ENCODE measurements at places on chromosomes 16 and 17.

- no peak for DNase-seq
Observed at GRCh38 chr17:55433029-55433628, 11.5 kb upstream of the MMD start.

DNA sequence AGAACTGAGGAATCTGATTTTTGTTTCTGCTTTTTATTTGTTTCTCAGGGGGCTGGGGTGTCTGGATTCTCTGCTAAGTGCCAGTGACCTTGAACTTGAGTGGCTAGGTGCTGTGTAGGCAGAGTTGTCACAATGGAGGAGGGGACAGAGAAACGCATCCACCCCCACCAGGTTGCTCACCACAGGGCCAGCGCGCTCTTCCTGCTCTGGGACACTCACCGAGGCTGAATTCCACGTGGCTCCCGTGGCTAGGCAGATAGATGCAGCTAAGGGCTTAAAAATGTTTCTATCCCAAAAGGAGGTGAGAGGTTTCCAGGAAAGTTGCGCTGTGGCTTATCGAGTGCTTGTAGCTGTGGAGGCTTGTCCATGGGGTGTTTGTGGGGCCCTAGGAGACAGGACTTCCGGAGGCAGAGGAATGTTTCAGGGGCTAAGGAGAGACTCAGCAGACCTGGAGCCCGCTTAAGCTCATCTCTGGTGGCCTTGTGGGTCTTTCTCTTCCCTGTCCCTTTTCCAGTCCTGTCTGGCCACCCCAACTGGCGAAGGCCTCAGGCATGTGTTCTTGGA, 36.8 kb downstream of the ADCY7 start:
- no peak for DNase-seq

GRCh38 chr17:58052945-58053715, 30.1 kb upstream of the DYNLL2 start:
- no peak for DNase-seq

- DNase-seq: no peak
Observed at GRCh38 chr17:48544349-48545021, 424 bp downstream of the HOXB2 start.

DNA sequence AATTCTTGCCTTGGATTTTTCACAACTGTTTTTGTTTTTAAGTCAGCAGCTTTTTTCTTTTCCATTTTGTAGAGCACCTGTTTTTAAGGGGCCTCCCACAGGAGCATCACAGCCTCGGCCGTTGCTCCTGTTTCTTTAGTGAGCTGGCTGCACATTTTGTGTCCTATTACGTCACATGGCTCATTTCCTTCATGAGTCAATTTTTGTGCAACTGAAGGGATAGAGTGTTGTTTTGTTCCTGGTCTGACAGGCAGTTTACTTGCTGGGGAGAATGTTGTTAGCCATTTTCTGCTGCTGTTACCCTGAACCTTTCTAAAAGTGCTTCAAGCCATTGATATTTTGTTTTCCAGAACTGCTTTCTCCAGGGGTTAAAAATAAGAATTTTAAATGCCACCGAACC, 45.0 kb upstream of the CRISPLD2 start:
- no peak for DNase-seq

DNA sequence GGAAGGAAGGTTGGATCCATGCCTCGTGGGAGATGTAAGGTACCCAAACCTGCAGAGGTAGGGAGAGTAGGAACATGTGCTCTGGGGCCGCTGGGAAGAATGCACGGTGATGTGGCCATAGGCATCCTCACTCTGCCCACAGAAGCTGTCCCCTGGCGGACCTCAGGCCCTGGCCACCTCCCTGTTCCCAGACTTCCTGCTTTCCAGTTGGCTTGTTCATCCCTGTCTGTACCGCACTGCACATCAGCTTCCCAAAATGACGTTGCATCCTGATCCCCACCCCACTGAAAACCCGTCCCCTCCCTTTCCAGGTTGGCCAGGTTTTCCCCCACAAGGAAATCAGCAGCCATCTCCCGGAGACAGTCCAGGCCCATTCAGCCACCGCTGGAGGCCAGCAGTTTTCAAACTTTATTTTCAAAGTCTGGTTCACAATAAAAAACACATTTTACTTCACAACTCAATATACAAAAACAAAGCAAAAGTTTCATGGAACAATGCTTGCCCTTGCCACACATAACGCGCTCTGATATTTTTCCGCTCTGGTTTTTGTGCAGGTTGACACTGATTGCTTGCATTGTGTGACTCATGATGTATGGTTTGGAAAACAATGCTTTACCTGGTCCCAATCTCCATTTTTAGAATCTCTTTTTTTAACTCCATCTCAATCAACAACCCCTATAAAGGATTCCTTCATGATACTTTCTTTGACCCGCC, 143.0 kb downstream of the GAS7 start:
- DNase-seq: no peak

DNA sequence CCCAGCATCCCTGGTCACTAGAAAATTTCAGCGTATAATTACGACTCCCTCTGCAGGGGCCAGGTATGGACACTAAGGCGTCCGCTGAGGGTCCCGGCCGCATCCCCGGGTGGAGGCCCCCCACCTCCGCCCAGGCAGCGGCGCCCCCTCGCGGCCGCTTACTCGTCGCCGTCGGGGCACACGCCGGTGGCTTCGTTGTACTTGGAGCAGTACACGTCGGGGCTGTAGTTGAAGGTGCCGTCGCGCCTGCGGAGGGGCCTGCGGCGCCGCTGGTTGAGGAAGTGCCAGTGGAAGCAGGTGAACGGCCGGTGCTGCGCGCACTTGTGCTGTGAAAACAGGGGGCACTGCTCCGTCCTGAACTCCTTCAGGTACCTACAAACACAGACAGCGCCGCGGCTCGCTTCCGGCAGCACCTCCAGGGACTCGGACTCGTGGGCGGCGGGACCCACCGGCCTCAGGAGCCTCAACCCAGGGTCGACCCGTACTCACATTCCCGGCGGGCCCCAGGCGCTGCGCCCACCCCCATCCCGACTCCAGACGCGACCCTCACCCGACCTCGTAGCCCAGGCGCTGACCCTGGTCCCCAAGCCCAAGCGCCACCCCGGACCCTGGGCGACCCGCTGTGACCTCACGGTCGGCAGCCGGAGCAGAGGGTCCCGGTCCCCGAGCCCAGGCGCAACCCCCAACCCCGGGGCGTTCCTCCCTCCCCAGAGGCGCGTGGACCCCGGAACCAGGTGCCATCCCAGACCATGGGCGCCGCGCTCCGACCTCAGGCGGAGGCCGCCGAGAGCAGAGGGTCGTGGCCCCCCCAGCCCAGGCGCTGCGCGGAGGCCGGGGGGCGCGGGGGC, 596 bp downstream of the UNKL start:
- DNase-seq: peak; percentile 13

DNA sequence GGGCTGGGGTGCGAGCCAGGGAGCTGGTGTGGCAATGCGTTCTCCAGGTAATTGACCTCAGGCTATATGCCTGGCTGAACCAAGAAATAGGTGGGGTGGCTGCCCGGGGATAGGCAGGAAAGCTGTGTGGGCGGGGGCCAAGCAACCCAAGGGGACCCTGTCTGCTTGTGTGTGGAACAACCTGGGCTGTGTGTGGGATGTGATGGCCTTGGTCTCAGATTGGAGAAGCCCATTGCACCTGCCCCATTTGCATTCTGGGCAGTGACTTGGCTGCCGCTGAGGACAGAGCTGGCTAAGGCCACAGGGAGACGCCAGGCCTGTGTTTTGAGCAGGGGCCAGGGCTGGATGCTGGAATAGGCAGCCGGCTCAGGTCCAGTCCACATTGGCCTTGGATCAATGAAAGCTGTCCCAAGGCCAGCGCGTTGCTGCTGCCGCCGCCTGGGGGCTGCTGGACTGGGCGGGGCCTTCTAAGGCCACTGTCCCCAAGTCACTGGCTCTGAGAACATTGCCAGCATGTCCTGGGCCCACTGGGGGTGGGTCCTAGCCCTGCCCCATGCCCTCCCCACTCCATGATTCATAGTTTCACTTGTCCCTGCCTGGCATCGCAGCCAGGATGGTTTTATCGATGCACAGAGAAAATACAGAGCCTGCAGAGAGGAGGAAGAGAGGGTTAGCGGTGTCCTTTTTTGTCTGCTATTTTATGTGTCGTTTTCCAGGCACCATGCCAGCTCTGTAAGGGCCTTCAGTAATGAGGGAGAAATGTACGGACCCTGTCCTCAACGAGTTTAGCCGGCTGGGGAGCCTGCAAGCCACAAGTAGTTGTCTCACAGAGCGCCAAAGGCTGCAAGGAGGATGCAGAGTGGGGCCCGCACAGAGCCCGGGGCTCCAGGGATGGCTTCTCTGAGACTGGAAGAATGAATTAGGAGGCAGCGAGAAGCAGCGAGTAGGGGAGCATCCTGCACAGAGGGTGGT, 43.9 kb downstream of the NKD1 start:
- peak; percentile 81 for DNase-seq

DNA sequence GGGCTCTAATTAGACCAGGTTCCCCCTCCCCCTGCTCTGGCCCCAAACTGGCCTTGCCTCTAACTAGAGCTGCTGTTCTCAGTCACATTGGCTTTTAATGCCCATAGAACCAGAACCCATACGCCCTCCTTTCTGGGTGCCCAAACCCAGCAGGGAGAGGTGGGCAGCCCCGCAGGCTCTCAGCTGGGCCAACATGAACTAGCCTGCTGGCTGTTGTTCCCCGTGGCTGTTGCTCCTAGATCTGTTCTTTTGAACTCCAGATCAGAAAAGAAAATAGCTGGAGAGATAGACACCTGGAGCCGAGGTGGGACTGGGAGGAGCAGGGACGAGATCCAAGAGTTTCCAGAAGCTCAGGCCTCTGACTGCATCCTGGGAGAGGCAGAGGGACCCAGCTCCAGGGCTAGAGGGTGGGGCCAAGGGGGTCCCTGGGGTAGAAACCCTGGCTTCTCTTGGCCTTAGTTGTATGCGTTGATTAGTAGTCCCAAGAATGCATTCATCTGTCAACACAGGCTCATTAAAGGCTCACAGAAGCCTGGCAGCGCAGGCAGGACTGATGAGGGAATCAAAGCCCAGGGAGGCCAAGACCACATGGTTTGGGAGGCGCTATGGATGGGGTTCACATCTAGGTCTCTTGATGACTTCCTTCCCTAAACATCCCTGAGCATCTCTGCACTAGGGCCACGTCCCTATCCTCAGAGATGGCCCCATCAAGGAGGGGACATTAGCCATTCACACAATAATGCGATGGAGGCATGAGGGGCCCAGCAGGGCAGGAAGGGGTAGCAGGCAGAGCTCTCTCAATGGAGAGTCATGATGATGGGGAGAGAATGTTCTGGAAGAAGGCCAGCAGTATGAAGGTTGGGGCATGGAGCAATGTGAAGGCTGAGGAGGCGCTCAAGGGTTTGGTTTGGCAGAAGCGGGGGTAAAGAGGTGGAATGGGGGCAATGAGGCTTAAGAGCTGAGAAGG, 1.3 kb upstream of the CPSF4L start:
- no peak for DNase-seq

DNA sequence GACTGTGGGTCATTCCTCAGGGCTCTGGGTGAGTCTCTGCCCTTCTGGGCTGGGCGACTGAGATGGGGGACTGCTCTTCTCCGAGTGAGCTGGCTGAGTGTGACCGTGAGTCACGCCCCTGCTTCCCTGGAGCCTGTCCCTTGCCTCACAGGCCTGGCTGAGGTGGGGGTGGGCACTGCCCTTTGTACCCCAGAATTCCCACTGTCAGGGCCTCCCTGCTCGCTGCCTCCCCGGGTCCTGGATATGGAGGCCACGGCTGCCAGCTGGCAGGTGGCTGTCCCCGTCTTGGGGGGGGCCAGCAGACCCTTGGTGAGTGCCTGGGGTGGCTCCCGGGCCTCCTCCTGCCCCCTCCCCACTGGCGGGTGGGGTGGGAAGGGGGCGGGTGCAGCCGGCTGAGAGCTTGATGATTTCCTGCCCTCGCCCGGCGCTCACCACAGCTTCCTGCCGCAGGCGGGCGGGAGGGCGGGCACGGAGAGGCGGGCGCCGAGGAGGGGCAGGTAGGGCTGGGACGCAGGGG, at the start of gene LAT:
Gene LAT, plus strand, starts transcription at position 434 of the 517 bp plus-strand sequence. CDS start 366 bp downstream, outside the sequence.
- DNase-seq: no peak

DNA sequence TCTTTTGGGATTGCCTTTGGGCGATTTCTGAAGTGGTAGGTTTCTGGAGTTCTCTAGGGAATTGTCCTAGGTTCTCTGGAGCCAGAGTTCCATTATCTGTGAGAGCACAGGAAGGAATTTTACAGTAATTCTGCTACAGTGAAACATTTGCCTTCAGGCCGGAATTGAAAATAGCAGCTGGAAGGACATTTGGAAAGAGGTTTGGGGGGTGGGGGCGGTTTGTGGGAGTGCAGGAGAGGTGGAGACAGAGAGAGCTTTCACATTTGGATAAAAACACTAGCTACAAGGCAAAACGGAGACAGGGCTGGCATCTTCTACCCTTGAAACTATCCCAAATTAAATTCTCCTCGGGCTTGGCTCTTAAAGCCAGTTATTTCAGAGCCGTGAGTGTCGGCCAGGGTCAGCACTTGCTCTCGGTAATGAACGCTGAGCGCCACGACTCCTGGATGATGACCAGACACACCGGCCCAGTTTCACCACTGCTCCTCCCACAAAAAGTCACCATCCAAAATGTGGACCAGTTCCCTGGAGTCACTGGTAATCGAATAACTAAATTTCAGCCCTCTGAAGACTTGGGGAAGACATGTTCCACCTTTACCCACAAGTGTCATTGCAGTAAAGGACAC, 67.7 kb upstream of the TANC2 start:
- no peak for DNase-seq

DNA sequence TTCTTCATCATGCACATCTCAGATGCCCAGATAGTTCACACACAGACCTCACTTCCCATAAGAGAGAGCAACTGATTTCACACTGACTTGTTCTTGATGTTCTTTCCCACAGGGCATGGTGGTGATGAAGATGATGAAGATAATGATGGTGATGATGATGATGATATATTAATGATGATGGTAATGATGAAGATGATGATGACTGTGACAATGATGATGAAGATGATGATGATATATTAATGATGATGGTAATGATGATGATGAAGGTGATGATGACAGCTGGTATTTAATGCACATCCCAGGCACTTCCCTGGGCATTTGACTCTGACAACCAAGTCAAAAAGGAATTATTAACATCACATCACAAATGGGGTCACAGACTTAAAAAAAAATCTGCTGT, 225.2 kb downstream of the MAF start:
- DNase-seq: no peak

DNA sequence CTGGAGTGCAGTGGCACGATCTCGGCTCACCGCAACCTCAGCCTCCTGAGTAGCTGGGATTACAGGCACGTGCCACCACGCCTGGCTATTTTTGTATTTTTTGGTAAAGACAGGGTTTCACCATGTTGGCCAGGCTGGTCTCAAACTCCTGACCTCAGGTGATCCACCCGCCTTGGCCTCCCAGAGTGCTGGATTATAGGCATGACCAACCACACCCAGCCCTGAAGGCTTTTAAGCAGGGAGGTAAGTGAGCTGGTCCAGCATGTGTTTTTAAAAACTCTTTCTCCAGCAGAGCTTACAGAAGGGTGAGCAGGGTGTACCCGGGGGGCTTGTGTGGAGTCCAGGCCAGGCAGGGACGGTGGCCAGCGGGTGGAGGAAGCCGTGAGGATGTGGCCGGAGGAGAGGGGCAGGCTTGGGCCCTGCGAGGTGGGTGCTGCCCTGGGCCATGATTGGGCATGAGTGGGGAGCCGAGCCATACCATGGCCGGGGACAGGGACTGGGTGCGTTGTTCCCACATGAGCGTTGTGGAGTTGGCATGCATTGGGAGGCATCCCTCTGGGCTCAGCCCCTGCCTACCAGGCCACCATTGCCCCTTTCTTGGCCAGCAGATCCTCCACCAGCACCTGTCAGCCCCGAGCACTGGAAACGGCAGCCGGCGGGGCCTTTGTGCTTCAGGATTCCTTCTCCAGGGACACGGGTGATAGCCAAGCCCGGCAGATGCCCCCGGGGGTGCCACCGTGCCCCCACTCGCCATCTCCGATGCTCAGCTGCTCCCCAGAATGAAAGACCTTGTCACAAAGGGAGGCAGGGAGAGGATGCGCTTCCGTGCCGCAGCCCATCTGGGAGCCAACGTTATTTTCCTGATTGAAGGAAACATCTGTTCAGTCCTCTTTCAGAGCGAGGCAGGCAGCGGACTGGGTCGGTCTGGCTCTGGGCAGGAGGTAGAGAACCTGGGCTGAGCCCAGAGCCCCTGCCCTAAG, 64.5 kb downstream of the RAI1 start:
- DNase-seq: peak; percentile 38

Data from substantia nigra (tissue), 51 donors.